Bronchial epithelial cell (primary cell): ENCODE measurements at places on chromosomes 4 and X. TPM values are rescaled to one million over a fixed set of nuclear protein-coding genes. Genes with fewer than 3 reads are reported as not detected.

DNA sequence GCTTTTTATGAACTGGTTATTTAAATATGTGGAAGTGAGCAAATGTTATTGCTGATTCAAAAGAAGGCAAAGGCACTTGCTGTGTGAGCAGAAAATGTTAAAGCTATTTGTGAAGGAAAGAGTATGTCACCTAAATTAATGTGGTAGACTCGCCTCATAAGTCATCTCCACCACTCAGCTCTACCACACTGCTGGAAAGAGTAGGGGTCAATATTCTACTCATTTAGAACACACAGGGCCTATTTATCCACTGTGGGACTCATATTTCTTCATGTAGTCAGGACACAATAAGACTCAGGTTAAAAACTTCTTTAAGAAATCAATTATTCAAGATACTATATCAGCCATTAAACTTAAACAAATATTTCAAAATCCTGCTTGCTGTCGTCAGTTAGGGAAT, 106.5 kb downstream of the SLC7A11 start:
- DNase-seq: no peak

GRCh38 chrX:129934952-129935351, 29.0 kb downstream of the UTP14A start:
- no peak for DNase-seq

DNA sequence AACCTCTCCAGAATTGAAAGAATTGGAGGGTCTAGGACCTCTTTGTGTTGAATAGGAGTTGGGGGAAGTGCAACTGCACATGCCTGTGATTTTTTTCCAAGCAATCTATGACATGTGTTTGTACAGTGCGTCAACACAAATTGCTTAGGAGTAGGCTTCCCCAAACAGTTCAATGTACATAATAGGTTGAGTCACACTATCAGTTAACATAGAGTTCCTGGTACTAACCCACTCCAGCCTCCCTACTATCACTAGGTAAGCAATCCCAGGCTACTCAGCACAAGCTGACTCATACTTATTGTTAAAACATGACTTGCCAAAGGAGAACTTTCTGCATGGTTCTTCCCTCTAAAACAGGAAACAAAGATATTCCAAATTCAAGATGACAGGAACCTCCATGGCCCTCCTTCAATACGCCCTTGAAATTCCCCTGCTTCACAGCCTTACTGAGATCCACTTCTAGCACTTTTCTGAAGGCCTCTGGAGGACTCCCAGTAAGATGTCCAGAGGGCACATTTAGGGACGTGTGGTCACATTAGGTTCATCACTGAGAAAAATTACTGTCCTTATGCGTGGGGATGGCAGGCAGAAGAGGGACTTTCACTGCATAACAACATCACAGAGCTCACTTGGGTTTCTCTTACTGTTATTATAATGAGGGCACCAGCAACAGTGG, 8.4 kb upstream of the VSIG1 start:
- DNase-seq: peak; percentile 96

- peak; percentile 19 for DNase-seq
Observed at GRCh38 chr4:148030193-148030873, 298.4 kb downstream of the ARHGAP10 start.

DNA sequence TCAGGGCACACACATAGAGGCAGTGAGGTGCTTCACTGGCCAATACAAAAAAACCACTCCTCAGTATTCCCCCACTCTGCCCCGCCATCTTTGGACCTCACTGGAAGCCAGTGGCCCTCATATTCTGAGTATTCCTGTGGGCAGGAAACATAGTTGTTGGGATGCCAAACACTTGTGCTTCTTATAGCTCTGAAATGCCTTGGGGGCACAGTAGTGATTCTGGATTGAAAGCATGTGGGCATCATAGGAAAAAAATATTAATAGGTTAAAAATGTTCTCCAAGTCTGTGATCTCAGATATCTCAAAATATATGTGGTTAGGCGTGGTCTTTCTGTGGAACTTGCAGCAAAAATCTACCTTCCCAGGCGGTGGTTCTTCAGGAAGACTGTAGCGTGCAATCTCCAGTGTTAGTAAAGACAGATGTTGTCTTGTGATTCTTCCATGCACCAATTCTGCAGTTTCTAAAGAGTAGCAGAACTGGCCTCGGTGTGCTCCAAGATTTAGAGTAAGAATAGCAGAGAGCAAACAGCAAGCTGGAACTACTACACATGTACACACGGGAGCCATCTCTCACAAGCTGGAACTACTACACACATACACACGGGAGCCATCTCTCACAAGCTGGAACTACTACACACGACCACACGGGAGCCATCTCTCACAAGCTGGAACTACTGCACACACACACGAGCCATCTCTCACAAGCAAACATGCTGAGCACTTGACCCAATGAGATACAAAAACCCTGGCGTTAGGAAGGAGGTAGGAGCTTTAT, 8.0 kb upstream of the TENM3 start:
- no peak for DNase-seq

DNA sequence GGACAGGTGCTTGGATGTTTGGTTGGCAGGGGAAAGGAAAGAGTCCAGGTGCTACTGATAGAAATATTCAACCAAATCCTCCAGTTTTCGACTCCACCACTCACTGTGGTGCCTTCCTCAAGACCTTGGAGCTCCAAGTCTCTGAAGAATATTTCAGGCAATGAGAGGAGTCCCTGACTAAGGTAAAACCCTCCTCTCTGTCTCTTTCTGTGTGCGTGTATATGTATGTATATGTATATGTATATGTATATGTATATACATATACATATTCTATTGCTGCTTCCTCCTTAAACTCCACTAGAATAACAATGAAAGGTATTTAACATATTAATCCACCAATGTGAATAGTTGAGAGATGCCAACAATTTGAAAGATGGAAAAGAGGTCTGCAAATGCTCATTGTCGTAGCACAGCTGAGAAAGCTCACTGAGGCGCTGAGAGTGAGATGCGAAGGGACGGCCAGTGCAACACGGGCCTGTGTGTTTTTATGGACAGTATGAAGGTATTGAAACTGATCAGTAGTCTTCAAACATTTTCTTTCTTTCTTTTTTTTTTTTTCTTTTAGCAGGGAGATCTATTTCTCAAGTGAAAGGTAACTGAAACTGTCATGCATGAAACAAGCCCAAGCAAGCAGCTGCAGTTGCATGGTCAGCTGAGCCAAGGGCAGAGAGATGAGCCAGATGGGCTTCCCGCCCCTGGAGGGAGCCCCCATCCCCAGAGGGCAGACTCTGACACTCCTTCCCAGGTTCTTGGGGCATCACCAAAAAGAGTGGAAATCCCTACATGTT, 41.1 kb upstream of the HS3ST1 start:
- DNase-seq: peak; percentile 75

DNA sequence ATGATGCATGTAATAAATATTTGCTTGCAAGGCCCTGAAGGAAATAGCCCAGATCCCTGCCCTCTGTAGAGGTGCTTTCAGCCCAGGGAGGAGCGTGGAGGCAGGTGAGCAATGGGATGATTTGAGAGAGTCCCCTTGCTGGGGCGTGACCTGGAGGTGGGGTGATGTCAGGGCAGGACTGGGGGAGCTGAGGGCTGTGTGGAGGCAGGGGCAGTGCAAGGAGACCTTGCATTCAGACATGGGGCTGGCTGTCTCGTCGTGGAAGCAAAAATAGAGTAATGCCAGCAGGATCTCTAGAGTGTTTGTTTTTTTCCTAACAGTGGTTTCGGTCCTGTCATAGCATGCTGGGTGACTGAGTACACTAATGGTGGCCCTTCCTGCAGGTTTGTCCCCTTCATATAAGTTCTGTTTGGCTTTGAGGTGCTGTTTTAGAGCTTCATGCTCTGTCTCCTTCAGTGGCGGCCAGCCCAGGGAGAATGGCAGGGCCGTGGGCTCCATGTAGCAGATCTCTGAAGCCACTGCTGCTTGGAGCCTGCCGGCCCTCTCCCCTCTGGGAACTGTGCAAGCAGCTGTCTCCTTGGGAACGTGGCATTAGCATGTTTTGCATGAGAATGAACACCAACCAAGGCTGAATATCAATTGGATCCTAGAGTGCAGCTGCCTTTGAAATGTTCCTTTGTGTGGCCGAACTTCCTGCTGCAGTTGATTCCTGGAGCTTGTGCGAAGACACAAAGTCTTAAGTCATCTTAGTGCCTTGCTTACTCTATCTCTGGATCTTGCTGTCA, 39.3 kb upstream of the CLDN34 start:
- no peak for DNase-seq

- no peak for DNase-seq
Observed at GRCh38 chrX:70806081-70806480, 102.4 kb downstream of the TEX11 start.

GRCh38 chr4:82810176-82810575, 11.6 kb upstream of the SCD5 start:
- DNase-seq: no peak

DNA sequence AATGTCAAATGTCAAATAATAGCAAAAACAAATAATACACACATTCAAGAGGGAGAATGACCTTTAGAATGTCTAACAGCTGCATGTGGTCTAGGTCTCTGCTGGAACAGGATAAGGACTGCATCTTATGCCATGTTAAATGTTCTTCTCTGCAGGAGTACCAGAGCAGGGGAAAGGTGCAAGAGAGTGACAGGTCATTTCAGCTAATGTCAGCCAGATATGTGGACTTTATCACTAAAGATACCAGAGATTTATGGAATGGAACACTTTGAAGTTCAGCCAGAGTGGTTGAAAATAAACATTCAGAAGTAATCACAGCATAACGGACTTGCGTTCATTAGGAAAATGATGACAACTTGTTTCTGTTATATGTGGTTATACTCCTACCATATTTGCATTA, 24.3 kb downstream of the GRID2 start:
- no peak for DNase-seq

GRCh38 chrX:69424910-69425309, 79.2 kb upstream of the NALF2 start:
- DNase-seq: no peak

DNA sequence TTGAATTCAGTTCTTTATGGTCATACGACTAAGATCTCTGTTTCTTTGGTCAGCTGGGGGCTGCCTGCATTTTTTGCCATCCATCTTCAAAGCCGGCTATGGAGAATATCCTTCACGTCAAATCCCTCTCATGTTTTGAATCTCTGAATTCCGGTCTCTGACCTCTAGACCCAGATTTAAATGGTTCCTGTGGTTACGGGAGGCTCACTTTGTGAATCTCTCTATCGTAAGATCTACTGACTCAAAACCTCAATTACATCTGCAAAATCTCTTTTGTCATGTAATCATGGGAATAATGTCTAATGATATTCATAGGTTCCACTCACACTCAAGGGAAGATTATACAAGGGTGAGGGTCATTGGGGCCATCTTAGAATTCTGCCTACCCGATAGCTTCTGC, 5.7 kb upstream of the MPC1L start:
- DNase-seq: no peak

GRCh38 chr4:14054391-14054790, 426.9 kb upstream of the BOD1L1 start:
- no peak for DNase-seq

GRCh38 chr4:77073106-77073809, 2.5 kb downstream of the CCNI start:
- peak; percentile 57 for DNase-seq

GRCh38 chr4:112109360-112110058, 35.7 kb upstream of the FAM241A start:
- DNase-seq: peak; percentile 67

GRCh38 chr4:60944060-60944459, 256.1 kb upstream of the ADGRL3 start:
- DNase-seq: no peak

- no peak for DNase-seq
Observed at GRCh38 chrX:136271300-136271699, 20.1 kb upstream of the MAP7D3 start.

DNA sequence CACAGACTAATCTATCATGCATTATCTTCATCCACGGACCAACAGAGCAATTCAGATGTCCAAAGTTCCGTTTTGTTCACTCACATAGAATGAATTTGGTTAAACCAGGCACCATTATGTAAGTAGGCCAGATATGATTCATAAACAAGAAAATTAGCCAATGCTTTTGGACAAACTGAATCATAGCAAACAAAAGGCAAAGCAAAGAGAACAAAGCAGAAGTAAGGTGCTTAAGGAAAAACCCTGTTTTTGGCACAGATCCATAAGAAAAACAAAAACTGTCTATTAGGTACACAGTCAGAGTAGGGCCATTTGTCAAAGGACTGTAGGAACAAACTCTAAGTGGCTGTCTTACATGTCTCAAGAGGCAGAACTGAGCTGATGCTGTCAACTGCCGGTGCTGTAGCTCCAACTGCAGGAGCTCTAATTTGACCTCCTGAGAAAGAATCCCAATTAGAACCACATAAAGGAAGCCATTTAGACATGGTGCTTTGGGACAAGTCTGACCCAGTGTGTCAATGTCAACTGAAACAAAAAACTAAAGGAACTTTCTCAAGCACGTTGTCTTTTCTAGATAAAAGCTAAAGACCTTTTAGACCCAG, 146.7 kb downstream of the COL25A1 start:
- peak; percentile 74 for DNase-seq

DNA sequence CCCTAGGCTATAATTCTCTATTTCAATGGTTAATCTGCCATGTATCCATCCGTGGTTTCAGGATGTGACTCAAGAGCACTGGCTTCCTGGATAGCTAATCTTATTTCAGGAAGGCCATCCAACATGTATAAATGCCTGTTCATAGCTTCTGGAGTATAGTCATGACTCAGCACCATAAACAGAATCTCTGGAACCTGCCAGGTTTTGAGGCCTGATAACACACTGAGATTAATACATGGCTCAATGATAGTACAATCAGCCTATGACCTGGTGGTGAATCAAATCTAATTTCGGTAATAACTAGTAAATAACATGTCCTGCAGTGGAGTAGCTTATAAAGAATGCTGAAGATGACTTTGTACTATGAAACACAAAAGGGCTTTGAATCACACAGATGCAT, 5.7 kb upstream of the IL13RA2 start:
- peak; percentile 96 for DNase-seq

- DNase-seq: peak; percentile 14
Observed at GRCh38 chr4:113635739-113636437, 125.7 kb downstream of the CAMK2D start.

GRCh38 chr4:54745031-54745770, 87.4 kb downstream of the KIT start:
- peak; percentile 27 for DNase-seq

GRCh38 chrX:154458116-154458953, at the start of gene PLXNA3:
PLXNA3 (plus strand) TSS chrX:154458281; CDS start chrX:154460184, 1,903 bp downstream.
- no peak for DNase-seq

DNA sequence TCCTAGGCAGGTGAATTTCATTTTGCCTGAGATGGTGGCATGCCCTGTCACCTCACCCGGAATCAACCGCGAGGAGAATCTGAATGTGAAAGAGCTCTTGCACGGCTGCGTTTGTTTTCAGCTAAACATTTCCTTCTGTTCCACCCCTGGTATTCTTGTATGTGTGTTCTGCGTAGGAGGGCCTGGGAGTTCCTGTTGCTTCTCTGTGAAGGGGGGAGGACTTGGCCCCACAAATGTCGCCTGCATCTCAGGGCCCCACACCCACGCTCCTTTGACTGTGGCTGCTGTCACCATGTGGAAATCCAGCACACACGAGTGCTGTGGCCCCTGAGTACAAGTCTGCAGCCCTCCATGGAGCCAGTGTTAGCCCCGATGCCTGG, 45.8 kb upstream of the CLCN4 start:
- DNase-seq: no peak

The PAGE2B gene
- not detected in 2 replicates for total RNA-seq

The NHS gene
- 0.79 and 1.0 TPM in 2 replicates for total RNA-seq

The NAT8L gene
- not detected in 2 replicates for total RNA-seq

The SLC9B1 gene
- 0.79 and 1.0 TPM in 2 replicates for total RNA-seq

The TLR3 gene
- 0.26 and 0.38 TPM in 2 replicates for total RNA-seq

The FREM3 gene
- total RNA-seq: not detected in 2 replicates

The HS3ST1 gene
- 1.8 and 2.4 TPM in 2 replicates for total RNA-seq

The EPHA5 gene
- total RNA-seq: under 0.01 TPM in 1 of 2 replicates, not detected in the other

The ZDHHC15 gene
- not detected in 2 replicates for total RNA-seq
